NCI-H1930 (cell line): ENCODE measurements at places on chromosomes 1 and 21.

- no peak for DNase-seq
Measured at GRCh38 chr21:16088056-16088455, 358.3 kb downstream of the USP25 start.

DNA sequence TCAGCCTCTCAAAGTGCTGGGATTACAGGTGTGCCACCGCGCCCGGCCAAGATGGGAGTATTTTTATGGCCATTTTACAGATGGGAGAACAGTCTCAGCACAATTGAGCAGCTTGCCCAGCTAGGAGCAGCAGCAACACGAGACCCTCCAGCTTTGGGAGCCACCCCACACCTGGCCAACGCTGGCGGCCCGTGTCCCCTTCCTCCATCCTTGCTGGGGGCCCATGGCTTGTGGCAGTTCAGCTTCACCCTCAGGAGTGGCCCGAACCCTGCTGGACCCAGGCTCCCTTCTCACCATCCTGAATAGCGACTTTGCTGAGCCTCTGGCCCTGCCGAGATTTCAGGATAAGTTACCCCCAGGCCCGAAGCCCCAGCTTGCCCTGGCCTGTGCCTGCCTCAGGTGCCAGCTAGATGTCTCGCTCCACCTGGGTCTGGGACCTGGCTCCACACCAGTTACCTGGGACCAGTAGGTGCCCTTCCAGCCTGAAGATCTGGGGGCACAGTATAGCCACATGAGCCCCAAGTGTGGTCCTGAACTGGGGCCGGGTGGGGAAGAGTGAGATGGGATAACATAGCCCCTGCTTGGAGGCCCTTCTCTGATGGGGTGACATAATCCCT, 19.2 kb downstream of the SLC66A1 start:
- DNase-seq: no peak

GRCh38 chr1:10615932-10616671, 141.4 kb downstream of the PEX14 start:
- DNase-seq: no peak

GRCh38 chr1:2372551-2373490, 18.5 kb downstream of the MORN1 start:
- no peak for DNase-seq

GRCh38 chr1:89195476-89195875, 3.3 kb downstream of the GBP4 start:
- DNase-seq: no peak

- no peak for DNase-seq
Measured at GRCh38 chr1:32111789-32112188, 3.9 kb downstream of the KPNA6 start.

DNA sequence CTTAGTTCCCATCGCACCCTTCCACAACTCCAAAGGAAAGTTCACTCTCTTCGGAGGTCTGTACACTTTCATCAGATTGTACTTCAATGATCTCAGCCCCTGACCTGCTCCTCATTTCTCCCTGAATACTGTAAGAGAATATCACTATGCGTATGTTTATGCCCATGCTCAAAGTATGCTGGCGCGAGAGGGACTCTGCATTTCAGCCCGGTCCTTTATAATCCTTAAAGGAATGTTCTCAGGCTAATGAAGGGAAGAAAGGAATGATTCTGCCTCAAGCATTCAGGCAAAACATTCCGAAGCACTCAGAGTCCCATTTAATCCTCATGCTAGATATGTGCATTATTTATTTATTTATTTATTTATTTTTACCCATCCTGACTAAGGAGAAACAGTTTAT, 76.8 kb downstream of the PLD5 start:
- DNase-seq: no peak

DNA sequence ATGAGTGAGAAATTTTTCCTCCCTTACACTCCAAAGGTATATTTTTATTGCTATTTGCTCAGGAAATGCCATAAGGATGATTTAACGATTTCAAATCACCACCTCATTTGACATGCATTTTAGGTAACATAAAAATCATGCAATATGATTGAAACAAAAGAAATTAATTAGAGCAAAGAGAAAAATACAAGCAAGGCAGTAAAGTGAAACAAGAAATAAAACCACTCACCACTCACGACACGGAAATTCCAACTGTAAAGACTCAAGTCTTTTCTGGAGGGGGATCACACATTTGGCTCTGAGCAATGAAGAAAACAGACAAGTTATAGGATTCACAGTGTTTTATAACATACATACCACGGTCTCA, 86.8 kb upstream of the ARHGAP29 start:
- DNase-seq: no peak

DNA sequence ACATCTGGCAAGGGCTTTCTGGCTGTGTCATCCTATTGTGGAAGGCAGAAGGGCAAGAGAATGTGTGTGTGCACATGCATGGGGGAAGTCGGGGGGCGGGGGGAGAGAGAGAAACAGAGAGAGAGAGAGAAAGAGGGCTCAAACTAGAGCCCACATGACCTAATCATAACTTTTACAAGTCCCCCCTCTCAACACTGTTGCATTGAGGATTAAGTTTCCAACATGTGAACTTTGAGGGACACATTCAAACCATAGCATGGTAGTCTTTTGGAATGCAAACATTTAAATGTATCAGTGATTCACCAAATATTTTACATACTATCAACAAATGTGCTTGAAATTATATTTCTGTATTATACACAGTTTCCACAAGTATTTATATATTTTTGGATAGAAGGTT, 655.4 kb upstream of the B3GALT2 start:
- DNase-seq: no peak

GRCh38 chr1:243335292-243335691, 79.5 kb downstream of the SDCCAG8 start:
- DNase-seq: no peak

DNA sequence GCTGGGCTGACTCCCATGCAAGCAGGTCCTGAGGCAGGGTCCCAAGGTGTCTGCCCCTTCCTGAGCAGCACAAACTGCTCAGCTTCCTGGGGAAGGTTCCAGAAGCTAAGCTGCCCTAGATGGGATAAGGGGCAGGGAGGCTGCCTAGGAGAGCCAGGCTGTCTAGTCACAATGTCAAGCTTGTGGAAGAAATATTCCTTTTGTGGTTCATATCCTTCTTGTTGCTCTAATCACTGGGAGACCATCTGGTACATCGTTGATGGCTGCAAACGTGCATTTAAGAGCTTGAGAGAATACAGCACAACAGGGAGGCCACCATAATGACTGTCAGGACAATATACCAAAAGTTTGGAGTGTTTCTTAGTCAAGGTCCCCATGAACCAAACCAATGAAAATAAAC, 67.4 kb downstream of the SLC16A1 start:
- DNase-seq: no peak

DNA sequence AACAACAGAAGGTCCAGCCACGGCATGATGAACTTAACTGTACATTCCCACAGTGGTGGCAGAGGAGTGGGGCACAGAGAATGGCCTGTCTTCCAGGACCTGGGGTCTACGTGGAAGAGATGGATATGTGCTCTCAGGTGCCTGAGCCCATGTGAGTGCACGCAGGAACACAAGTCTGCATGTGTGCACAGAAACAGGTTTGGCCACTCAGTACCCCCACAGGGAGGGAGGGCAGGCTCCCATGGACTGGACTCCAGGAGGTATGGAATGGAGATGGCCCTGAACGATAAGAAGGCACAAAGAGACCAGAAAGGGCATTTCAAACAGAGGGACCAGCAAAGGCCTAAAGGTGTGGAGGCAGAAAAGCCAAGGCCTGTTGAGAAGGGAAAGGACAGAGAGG, 10.8 kb downstream of the COL9A2 start:
- DNase-seq: no peak

- no peak for DNase-seq
Measured at GRCh38 chr1:89957107-89957506, 37.8 kb upstream of the ZNF326 start.

DNA sequence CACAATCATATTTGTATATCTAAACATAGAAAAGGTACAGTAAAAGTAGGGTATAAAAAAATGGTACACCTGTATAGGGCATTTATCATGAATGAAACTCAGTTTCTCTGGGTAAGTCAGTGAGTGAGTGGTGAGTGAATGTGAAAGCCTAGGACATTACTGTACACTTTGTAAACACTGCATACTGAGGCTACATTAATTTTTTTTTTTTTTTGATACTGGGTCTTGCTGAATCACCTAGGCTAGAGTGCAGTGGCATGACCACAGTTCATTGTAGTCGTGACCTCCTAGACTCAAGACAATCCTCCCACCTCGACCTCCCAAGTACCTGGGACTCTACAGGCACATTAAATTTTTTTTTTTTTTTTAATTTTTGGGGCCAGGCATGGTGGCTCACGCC, 27.8 kb downstream of the FBXO28 start:
- no peak for DNase-seq

DNA sequence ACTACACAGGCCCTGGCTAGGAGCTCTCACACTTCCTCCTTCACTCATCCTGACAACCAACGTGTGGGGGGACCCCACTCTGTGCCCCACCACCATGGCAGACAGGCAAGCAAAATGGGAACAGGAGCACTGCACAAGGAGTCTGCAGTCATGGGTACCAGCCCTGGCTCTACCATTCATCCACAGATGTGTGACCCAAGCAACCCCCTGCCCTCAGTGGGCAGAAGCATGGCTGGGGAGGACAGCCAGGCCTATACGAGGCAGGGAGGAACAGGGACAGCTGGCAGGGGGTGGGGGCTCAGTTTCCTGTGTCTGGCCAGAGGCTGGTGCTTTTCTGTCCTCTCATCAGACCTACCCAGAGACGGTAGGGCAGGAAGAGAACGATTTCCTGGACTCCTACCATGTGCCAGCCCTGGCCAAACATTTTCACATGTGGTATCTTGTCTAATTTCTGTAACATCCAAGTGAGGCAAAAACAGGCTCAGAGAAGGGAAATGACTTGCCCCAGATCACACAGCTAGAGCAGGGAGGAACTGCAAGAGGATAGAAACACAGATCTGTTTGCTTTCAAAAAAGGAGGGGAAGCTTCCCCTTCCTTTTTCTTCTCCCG, 178.0 kb downstream of the HIVEP3 start:
- DNase-seq: no peak

- DNase-seq: no peak
Measured at GRCh38 chr1:177383715-177384114, 213.0 kb downstream of the BRINP2 start.

DNA sequence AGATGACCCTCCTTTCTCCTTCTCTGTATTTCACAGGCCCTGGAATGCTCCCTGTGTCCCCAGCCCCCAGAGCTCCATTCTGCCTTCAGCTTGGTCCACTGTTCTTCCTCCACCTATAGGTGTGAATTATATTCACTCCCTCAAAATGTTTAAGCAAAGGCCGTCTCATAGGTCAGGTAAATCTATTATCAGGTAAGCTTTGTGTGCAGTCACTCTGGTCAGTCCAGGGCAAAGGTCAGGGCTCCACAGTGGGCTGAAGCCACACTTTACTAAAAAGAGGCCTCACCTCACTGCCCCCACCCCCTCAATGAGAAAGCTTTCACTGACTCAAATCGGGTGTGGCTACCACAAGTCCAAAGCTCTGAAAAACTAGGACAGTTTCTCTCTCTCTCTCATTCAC, 65.9 kb downstream of the DNTTIP2 start:
- no peak for DNase-seq

DNA sequence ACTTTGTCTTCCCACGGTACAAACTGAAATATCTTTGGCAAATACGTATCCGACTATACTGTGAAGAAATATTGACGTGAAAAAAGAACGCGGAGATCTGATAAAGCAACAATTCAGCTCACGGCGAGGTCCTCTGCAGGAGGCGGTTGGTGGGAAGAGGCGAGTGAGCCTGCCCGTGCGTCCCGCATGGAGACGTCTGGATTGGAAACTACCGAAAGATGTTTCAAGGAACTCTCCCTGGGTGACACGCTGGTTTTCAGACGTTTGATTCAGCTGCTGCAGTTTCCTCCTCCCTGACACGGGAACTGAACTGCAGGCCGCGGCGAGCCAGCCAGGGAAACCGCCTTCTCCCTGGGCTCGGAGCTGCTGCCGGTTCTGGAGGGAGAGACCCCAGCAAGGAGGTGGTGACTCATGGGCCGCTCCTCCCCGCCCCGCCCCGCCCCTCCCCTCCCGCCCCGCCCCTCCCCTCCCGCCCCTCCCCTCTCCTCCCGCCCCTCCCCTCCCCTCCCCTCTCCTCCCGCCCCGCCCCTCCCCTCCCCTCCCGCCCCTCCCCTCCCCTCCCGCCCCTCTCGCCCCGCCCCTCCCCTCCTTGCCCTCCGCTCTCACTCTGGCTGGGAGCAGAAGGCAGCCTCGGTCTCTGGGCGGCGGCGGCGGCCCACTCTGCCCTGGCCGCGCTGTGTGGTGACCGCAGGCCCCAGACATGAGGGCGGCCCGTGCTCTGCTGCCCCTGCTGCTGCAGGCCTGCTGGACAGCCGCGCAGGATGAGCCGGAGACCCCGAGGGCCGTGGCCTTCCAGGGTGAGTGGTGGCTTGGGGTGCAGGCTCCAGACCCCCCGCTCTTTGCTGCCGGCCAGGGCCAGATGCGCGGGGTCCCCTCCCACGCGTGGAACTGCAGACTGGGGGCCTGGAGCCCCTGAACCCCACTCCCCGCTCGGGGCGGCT, at the start of gene COL6A1:
Gene COL6A1, plus strand, starts transcription at position 620 of the 941 bp plus-strand sequence. Its CDS starts 81 bp downstream, at position 701.
- DNase-seq: peak; percentile 51

DNA sequence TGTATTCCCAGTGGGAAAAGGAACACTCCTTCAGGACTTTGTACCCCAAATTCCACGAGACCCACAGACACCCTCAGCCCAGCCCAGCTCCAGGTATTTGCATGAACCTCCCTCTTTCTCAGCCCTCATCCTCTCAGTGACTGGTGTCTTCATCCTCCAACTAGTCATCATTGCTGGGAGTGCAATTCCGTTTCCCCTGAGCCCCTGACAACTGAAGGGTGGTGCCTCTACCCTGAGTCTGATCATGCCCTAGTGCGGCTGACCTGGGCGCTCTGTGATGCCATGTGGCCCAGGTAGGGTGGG, 3.8 kb upstream of the ZNF692 start:
- DNase-seq: no peak

DNA sequence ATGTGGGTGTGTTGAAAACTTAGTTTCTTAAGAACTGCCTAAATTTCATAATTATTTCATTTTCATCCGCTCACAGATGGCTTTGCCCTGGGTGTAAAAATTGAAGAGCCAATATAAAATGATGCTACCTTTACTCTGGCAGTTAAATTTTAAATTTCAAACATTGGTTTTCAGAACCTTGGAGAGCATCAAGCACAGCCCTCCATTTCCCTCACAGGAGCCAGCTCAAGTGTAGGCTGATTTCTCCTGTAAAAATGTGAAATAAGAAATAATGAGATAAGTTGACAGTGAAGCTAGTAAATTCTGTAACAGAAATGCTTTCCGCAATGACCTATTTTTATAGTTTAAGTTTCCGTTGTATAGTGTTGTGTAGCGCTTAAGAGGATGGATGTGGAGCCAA, 53.9 kb upstream of the AKT3 start:
- no peak for DNase-seq

DNA sequence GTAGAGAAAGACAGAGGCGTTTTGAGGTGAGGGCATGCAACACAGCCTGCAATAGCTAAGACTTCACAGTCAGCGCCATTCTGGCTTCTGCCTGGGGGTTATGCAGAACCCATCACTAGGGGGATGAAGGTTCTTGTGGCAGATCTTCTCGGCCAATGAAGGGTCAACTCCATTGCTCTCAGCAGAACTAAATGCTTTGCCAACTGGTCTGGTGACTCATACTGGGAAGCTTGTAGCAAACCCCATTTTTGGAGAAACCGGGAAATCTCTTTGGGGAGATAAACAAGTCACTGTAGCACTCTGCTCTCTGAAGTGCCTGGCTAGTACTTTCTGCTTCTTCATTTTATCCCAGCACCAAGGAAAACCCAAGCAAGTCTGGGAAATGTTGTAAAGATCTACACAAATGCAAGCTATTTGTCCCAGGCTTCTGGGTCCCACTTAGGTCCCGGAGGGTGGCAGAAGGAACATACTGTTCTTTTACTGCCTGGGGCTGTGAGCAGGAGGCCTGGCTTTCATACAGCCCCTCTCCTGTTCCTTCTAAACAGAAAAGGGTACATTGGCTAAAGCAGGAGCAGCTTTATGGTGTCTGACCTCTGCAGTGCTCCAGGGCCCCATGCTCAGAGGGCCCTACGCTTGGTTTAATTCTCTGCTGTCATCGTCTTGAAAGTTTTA, 28.8 kb downstream of the SHISA4 start:
- DNase-seq: no peak
